Naive B cell (primary cell): ENCODE measurements at places on chromosomes 1 and 21. TPM values are rescaled to one million over a fixed set of nuclear protein-coding genes. Genes with fewer than 3 reads are reported as not detected.
A peak's percentile ranks its signal among the peaks of the same experiment; 100 is the strongest.

The RGSL1 gene
- polyA plus RNA-seq: not detected

DNA sequence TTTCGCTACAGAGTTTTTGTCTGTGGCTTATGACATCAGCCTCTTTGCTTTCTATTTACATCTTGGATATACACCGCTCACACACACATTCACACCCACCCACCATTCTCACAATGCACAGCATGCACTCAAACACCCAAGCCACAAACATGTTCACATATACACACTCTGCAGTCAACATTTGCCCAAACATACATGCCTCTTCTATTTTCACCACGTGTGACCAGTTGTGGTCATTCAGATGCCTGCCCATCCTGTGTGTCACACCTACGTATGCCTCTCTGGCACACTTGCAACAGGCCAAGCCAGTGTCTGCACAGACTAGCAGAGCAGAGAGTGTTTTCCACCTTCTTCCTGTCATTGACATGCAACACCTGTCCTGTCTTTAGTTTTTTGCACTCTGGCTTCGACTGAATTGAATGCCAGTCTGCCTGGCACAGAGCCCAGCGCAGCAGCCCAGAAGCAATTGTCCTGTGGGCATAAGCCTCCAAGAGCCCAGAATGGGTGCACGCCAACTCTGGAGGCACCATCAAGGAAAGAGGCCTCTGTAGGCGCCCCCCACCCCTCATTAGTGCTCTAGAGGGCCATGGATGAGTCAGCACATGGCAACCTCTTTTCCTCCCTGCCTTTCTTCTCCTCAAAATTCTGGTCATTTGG is 37.7 kb upstream of the LRRN2 start:
- no peaks in the 10 kb centered on the region for H3K36me3 ChIP-seq
- peaks cover 17% of the 10 kb centered on the region for H3K27me3 ChIP-seq
- DNase-seq: no peak
- no peak overlapping the region for H3K4me3 ChIP-seq

DNA sequence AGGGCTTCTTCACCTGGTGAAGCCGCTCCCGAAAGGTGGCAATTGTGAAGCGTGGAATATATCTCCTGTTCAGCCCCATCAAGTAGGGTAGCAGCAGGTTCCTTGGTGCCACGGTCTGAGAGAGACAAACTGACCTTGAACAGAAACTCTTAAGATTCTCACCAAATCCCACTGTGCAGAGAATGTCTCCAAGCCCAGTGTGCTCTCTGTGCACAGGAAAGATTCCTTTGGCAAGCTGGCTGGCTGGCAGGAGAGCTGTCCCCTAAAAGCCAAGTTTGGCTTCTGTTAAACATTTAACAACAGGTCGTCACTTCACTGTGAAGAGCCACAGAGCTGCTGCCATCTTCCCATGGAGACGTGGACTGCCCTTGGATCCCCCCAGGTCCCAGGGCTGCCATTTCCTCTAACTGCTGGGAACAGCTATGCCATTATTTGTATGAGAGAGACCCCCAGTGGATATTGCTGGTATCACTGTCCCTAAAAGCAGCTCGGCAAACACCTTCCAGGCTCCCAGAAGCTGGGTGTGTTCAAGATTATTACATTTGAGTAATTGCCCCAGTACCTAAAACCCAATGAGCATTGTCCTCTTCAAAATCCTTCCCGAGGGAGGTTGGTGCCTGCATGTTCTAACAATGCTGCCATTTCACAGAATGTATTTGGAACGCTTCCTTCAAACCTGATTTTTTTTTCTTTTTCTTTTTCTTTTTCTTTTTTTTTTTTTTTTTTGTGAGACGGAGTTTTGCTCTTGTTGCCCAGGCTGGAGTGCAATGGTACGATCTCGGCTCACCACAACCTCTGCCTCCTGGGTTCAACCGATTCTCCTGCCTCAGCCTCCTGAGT is 71.8 kb downstream of the CD58 start:
- no peaks in the 10 kb centered on the region for H3K27me3 ChIP-seq
- H3K36me3 ChIP-seq: no peaks in the 10 kb centered on the region
- H3K4me1 ChIP-seq: peaks cover 14% of the 10 kb centered on the region
- DNase-seq: peak; percentile 27

- no peak for DNase-seq
- H3K27me3 ChIP-seq: peaks cover 19% of the 10 kb centered on the region
- peaks cover 5% of the 10 kb centered on the region for H3K36me3 ChIP-seq
These were observed 102.3 kb upstream of the FGGY start for GRCh38 chr1:59194621-59195020.

DNA sequence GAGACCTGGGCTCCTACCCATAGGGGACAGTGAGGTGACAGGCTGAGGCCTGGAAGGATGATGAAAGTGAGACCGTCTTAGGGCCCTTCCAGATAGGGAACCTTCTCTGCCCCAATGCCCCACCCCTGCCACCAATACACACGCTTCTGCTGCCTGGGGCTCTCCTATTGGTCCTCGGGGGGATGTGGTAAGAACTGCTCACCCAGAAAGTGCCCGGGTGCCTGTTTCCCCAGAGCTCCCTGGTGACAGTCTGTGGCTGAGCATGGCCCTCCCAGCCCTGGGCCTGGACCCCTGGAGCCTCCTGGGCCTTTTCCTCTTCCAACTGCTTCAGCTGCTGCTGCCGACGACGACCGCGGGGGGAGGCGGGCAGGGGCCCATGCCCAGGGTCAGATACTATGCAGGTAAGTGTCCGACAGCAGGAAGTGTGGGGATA is 948 bp downstream of the SEMA4A start:
- H3K36me3 ChIP-seq: peaks cover 14% of the 10 kb centered on the region
- H3K27me3 ChIP-seq: no peaks in the 10 kb centered on the region
- H3K4me3 ChIP-seq: peak overlapping the region; percentile 86
- DNase-seq: peak; percentile 90
- peaks cover 100% of the 10 kb centered on the region for H3K4me1 ChIP-seq

GRCh38 chr1:204343802-204344201 is 15.9 kb downstream of the PLEKHA6 start:
- no peaks in the 10 kb centered on the region for H3K36me3 ChIP-seq
- no peak overlapping the region for H3K4me3 ChIP-seq
- peaks cover 23% of the 10 kb centered on the region for H3K27me3 ChIP-seq
- H3K4me1 ChIP-seq: no peaks in the 10 kb centered on the region

DNA sequence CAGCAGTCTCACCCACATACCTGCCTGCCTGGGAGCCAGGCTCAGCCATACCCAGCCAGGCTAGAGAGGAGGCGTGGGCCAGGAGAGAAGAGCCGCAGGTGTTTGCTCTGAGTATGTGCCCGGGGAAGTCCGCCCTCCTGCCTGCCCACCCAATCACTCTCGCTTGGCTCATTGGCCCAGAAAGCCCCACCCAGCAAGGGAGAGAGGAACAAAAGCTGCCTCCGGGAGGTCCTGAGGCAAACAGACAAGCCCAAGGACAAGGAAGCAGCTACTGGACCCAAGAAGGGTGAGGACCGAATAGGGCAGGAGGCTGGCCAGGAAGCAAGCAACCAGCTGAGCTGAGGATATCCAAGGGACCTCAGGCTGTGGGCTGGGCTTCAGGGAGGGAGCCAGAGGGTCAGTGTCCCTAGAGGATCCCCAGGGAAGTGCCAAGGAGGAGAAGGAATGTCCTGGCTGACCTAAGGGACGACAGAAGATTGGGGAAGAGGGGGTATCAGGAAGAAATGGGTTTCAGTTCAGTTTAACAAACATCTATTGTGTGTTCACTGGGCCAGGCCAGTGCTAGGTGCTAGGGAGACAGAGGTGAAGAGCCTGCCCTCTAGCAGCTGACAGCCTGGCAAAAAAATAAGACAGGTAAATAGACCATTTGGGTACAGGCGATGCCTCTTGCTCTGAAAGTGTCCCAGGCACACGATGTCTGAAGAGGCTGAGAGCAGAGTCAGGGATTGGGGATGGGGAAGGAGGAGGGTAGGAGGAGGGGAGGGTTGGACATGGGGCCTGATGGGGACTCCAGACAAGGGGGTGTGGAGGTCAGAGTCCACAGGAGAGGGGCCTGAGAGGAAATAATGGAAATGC is at the start of gene GJB4:
GJB4 (plus strand) TSS at position 238 of the 855 bp plus-strand sequence. CDS start 1,515 bp downstream, outside the sequence.
- DNase-seq: no peak
- H3K4me1 ChIP-seq: no peaks in the 10 kb centered on the region
- no peak within 1 kb of the TSS for H3K4me3 ChIP-seq
- peaks cover 26% of the 10 kb centered on the region for H3K27me3 ChIP-seq
- H3K27ac ChIP-seq: no peak within 1 kb of the TSS
